GM04503 (cell line): ENCODE measurements at places on chromosomes 3 and 15.

GRCh38 chr15:70269311-70269911 lies 171.7 kb upstream of the TLE3 start:
- no peak for DNase-seq

DNA sequence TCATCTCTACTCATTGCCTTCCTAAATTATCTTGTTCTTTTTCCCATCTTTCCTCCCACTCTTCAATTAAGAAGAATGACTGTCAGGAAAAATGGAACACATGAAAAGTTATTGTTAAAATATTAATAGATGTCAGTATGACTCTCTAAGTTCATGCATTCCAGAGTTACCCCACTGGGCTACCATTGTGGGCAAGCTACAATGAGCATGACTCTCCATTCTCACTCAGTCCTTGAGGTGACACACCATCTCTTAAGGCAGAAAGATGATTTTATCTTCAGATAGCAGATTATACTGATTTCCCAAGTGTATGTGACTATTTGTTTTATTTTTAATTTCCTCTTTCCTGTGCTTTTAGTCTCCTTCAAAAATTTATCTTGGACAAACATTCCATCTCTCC lies 144.3 kb downstream of the ALCAM start:
- DNase-seq: no peak

- DNase-seq: no peak
Measured at GRCh38 chr3:47265008-47265407, 17.6 kb downstream of the KIF9 start.

- peak; percentile 44 for DNase-seq
Measured at GRCh38 chr15:44536302-44536961, 515 bp upstream of the EIF3J start.

- no peak for DNase-seq
Measured at GRCh38 chr15:76987276-76987675, 7.7 kb upstream of the PSTPIP1 start.

GRCh38 chr3:39285332-39285731 lies 5.5 kb upstream of the CX3CR1 start:
- no peak for DNase-seq

- no peak for DNase-seq
Measured at GRCh38 chr15:77527164-77527778, 105.4 kb downstream of the LINGO1 start.

DNA sequence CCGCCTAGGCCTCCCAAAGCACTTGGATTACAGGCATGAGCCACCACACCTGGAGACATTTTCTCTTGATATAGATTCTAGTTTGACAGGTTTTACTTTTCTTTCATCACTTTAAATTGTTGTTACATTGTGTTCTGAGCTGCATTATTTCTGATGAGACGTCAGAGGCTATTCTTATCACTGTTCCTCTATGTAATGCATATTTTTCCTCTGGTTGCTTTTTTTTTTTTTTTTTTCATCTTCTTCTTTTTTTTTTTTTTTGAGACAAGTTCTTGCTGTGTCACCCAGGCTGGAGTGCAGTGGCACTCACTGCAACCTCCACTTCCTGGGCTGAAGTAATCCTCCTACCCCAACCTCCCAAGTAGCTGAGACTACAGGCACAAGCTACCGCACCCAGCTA lies 41.2 kb downstream of the TRA2B start:
- no peak for DNase-seq

DNA sequence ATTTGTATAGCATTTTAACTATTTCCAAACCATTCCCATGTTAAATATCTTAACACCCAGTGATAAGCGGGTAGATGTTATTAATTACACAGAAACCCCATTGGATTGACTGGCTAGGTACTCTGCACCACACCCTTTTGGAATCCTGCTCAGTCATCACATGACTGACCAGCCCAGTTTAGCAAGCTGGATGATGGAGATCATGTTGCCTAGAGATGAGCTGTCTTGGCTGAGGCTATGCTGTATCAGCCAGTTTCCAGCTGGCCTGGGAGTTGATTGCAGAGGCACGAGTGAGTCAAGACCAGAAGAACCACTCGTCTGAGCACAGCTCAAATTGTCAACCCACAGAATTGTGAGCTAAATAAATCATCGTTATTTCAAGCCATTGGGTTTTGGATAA lies 124.6 kb downstream of the ZNF621 start:
- no peak for DNase-seq

DNA sequence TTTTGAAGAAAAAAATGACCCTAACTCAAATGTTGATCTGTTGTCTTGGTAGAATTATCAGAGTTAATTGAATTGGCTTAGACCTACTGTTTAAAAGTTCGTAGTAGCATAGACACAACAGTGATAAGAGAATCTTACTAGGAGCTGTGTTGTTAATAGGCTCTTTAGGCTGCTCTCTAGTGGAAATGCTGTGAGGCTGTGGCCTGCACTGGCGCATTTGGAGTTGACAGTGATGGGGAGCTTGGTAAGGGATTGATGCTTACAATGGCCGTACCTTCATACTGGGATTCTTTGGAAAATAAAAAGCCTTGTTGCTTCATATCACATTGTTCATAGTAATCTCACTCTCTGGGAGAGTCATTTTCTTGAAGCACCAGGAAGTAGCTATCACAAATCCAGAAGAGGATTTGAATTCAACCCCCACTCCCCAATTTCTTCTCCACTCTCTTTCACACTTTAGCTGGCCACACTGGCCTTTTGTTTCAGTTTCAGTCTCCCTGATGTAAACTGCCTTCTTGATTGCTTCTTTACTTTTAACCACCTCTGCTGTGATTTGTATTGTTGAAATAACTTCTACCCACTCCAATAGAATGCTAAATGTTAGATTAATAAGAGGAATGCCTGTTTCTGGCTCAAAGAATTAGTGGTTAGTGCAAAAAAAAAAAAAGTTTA lies 56.6 kb downstream of the CEP63 start:
- no peak for DNase-seq

GRCh38 chr3:18370672-18371071 lies 54.5 kb downstream of the SATB1 start:
- DNase-seq: no peak

- DNase-seq: no peak
Measured at GRCh38 chr3:127674790-127675189, 2.0 kb downstream of the ABTB1 start.

DNA sequence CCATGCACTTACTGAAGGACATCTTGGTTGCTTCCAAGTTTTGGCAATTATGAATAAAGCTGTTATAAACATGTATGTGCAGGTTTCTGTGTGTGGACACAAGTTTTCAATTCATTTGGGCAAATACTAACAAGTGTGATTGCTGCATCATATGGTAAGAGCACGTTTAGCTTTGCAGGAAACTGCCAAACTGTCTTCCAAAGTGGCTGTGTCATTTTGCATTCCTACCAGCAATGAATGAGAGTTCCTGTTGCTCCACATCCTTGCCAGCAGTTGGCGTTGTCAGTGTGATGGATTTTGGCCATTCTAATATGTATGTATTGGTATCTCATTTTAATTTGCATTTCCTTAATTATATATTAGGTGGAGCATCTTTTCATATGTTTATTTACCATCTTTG lies 280.1 kb downstream of the SV2B start:
- DNase-seq: no peak

GRCh38 chr15:22888120-22888859 lies 49.8 kb downstream of the NIPA2 start:
- DNase-seq: peak; percentile 81

DNA sequence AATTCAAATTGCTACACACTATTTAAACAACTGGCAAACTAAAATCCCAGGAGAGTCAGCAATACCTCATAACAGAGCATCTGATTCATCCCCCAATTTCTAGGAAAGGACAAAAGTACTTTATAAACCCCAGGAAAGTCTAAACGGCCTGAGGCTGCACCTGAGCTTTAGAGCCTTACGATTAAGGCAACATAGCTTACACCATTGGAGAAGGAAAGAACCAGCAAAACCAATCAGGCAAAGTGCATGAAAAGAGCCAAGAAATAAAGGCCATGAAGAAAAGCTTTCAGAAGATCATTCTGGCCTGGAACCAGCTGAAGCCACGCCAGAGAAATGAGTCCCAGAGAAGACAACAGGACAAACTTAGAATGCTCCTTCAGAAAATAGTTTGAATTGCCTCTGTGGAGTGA lies 48.1 kb downstream of the PTPN9 start:
- DNase-seq: peak; percentile 42

- DNase-seq: no peak
Measured at GRCh38 chr3:12965999-12966846, 107.0 kb downstream of the IQSEC1 start.

DNA sequence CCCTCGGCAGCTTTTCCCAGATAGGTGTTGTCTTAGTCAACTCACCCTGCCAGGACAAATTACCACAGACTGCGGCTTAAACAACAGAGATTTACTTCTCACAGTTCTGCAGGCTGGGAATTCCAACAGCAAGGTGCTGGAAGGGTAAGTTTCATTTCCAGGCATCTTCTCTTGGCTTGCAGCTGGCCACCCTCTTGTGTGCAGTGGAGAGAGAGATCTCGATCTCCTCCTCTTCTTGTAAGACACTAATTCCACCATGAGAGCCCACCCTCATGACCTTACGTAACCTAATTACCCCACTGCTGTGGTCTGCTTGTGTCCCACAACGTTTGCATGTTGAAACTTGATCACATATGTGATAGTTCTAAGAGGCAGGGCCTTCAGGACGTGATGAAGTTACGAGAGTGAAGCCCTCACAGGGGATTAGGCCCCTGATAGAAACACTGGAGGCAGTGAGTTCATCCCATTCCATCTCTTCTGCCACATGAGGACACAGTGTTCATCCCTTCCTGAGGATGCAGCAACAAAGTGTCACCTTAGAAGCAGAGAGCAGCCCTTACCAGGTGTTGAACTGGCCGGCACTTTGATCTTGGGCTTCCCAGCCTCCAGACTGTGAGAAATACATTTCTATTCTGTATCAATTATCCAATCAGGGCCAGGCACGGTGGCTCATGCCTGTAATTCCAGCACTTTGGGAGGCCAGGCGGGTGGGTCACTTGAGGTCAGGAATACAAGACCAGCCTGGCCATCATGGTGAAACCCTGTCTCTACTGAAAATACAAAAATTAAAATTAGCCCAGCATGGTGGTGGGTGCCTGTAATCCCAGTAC lies 247.7 kb downstream of the PLCL2 start:
- DNase-seq: no peak

DNA sequence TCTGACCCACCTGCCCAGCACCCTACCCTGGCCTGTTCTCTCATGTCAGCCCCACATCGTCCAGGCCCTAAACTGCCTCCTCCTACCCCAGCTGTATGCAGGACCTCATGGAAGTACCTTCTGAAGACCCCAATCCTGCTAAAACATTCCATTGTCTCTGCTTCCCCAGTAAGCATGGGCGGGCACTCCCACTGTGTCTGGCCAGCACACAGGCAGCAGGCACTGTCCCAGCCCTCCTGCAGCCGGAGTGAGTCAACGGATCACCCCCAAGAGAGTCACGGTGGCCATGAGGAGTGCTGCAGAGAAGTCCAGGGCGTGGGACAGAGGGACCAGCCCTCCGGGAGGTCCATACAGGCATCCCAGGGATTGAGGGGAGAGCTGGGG lies 36.4 kb upstream of the SLCO2A1 start:
- DNase-seq: no peak

GRCh38 chr3:60322298-60322856 lies 928.9 kb downstream of the FHIT start:
- DNase-seq: no peak

DNA sequence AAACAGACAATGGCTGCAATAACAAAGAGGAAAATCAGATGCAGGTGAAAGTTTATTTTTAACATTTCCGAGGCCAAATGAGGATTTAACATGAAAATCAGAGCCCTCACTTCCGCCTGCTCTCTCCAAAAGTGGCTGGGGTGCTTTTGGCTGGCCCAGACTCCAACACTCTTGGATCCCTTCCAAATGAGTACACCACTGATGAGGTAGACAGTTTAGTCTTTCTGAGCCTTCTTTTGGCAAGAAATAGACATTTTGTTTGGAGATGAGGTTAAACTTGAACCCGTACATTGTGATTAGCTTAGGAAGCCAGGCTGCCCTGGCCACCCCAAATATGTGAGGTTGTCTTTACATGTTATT lies 51.0 kb upstream of the TRA2B start:
- DNase-seq: no peak

GRCh38 chr3:27376109-27376772 lies 7.1 kb upstream of the NEK10 start:
- no peak for DNase-seq
